ENCODE measurements at places on chromosomes 7 and 10. TPM values are rescaled to one million over a fixed set of nuclear protein-coding genes. Genes with fewer than 3 reads are reported as not detected.

GALNT17 gene
- total RNA-seq, result not detected

SKIDA1 gene
- total RNA-seq, result 1.7 TPM

GLI3 gene
- 34.0 TPM for total RNA-seq

CNNM1 gene
- 0.13 TPM for total RNA-seq

CCDC146 gene
- total RNA-seq, result 0.24 TPM

FOXP2 gene
- 1.4 TPM for total RNA-seq

SORBS1 gene
- 0.16 TPM for total RNA-seq

CTNNA3 gene
- total RNA-seq, result under 0.01 TPM

PDAP1 gene
- total RNA-seq, result 97.0 TPM

DRGX gene
- not detected for total RNA-seq

IMPDH1 gene
- 37.7 TPM for total RNA-seq

NKX1-2 gene
- total RNA-seq, result not detected

AKR1C1 gene
- total RNA-seq, result 72.8 TPM

RNF133 gene
- total RNA-seq, result not detected

TUBB8 gene
- not detected for total RNA-seq

ASIC3 gene
- 0.96 TPM for total RNA-seq

GPER1 gene
- 1.4 TPM for total RNA-seq

PGAM2 gene
- not detected for total RNA-seq

UFSP1 gene
- total RNA-seq, result 3.5 TPM

UCN3 gene
- total RNA-seq, result not detected

NME8 gene
- total RNA-seq, result not detected

SPDYE2 gene
- not detected for total RNA-seq

WEE2 gene
- total RNA-seq, result not detected

NRCAM gene
- total RNA-seq, result 22.7 TPM

GRID2IP gene
- total RNA-seq, result not detected

TBX20 gene
- 1.2 TPM for total RNA-seq

PCLO gene
- total RNA-seq, result 0.96 TPM

ANXA8 gene
- 0.40 TPM for total RNA-seq

GPR15LG gene
- total RNA-seq, result not detected

SMKR1 gene
- not detected for total RNA-seq
